ENCODE measurements at places on chromosomes 4 and X. TPM values are rescaled to one million over a fixed set of nuclear protein-coding genes. Genes with fewer than 3 reads are reported as not detected.

GRCh38 chrX:29587107-29587506, 628.3 kb upstream of the MAGEB2 start:
- no peak for DNase-seq

DNA sequence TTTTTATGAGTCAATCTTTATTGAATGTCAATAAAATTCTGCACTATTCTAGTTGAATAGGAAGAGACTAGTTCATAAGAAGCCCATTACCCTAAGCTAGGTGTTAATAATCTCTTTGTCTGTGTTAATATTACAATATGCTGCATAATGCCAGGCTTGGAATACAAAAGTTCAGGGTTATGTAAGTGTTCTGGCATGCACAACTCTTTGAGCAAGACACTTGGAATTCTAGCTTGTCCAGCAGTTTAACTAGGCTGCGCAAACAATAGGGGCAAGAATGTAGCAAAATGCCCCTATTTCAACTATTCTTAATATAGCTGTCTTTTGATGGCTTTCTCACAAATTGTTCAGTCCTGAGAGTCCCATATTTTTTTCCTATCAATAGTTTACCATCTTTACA, 31.3 kb upstream of the ETNPPL start:
- no peak for DNase-seq

DNA sequence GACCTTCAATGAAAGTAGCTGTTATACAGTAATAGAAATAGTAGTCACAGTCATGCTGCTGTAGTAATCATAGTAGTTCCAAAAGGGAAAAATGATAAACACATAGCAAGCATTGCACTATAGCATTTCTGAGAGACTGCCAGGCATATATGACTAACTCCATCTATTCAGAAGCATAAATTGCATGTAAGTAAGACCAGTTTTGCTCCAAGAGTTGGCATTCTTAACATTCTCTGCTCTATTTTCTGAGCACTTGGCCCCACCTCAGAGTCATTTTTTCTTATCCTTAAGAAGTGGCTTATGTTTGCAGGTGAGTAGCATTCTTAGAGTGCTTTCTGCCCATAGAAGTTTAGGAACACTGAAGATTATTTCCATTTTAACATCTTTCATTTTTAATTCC, 490.3 kb upstream of the TECRL start:
- no peak for DNase-seq

DNA sequence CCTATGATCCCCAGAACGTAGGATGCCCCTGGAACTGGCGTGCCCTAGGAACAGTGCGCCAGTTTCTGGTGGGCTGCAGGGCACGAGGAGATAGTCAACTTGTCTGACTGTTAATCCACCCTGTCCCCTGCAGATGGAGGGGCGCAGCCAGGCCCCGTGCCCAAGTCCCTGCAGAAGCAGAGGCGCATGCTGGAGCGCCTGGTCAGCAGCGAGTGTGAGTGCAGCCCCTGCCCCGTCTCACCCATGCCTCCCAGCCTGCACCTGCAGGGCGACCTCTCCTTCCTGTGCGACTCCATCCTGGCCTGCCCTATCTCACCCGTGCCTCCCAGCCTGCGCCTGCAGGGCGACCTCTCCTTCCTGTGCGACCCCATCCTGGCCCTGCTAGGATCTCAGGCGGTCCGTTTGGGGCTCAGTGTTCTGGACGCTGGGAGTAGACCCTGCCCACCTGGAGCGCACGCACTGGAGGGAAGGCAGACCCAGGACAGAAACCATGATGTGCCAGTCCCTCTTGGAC, 22.2 kb downstream of the WFS1 start:
- no peak for DNase-seq

- DNase-seq, result no peak
These were observed 116.8 kb upstream of the UGT8 start for GRCh38 chr4:114481856-114482255.

- no peak for DNase-seq
These were observed 19.0 kb downstream of the IQSEC2 start for GRCh38 chrX:53262189-53262917.

- DNase-seq, result no peak
These were observed 220.3 kb downstream of the ADAMTS3 start for GRCh38 chr4:72348701-72349100.

DNA sequence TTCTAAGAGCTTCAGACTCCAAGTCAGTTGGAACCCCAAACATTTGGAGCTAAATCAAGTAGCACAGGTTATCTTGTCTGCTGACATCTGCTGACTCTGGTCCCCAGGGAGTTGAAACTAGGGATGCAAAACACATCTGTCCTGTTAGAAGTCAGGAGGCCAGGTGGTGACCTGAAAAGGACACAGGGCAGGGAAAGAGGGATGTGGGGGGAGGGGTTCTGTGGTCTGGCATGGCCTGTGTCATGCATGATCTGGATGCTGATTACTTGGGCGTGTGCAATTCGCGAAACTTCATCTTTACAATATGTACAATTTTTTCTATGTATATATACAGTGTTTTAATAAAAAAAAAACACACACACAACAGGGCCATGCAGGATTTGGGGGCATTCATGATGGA, 55.3 kb downstream of the FHDC1 start:
- no peak for DNase-seq

- no peak for DNase-seq
These were observed 15.3 kb downstream of the PDK3 start for GRCh38 chrX:24480400-24480865.

- DNase-seq, result no peak
These were observed 402.4 kb upstream of the NDST4 start for GRCh38 chr4:115515772-115516171.

- DNase-seq, result no peak
These were observed 2236.0 kb upstream of the AGA start for GRCh38 chr4:179678093-179678814.

GRCh38 chrX:151815398-151815797, 80.9 kb downstream of the CNGA2 start:
- DNase-seq, result no peak

GRCh38 chr4:93467484-93468155, 360.9 kb upstream of the ATOH1 start:
- no peak for DNase-seq

DNA sequence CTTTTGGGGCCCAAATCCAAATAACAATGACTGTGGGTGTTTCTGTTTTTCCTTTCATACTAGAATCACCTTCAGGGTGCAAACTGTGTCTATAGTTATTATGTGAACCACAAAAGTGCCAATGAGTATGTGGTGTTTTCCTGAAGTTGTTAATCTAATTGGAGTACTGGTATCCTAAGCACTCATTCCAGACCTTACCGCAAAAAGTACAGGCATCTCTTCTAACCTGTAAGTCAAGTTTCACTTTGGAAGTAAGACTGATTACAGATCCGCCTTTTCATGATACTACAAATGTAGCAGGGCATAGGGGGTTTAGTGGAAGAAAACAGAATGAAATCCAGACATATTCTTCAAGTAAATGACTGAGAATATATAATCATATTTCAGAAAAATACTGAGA, 16.1 kb downstream of the COQ2 start:
- no peak for DNase-seq

- DNase-seq, result no peak
These were observed 25.6 kb downstream of the FLNA start for GRCh38 chrX:154348646-154349358.

DNA sequence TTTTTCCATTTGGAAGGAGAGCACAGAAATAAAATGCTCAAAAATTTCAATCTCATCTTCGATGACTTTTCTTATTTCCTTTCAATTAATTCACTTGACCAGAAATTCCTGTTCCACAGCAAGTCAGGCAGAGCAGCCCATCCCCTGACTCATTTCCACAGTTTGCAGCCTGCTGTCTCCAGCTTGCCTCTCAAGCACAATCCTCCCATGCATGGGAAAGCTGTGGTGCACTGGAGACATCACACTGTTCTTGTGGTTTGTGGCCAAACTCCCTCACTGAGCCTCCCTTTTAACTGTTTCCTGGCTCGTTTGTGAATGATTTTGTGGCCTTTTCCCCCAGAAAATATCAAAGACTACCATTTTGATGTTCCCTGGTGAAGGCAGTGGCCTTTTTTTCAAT, 114.0 kb upstream of the ENPEP start:
- DNase-seq, result no peak

DNA sequence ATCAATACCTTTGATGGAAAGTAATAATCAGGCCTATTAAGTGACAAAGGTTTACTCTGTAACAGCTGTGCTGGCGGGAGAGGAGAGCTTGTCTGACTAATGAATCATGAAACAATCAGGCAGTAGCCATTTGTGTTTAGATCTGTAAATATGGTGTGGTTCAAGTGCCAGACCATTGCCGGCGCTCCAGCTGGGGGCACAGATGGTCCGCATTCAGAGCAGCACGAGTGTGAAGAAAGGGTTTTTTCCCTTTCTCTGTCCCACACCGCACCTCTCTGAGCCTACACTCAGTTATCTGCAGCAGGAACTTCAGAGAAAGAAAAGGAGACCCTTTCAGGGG, 111.3 kb upstream of the PAQR3 start:
- DNase-seq, result no peak

GRCh38 chr4:156346959-156347385, 393.3 kb upstream of the CTSO start:
- no peak for DNase-seq

DNA sequence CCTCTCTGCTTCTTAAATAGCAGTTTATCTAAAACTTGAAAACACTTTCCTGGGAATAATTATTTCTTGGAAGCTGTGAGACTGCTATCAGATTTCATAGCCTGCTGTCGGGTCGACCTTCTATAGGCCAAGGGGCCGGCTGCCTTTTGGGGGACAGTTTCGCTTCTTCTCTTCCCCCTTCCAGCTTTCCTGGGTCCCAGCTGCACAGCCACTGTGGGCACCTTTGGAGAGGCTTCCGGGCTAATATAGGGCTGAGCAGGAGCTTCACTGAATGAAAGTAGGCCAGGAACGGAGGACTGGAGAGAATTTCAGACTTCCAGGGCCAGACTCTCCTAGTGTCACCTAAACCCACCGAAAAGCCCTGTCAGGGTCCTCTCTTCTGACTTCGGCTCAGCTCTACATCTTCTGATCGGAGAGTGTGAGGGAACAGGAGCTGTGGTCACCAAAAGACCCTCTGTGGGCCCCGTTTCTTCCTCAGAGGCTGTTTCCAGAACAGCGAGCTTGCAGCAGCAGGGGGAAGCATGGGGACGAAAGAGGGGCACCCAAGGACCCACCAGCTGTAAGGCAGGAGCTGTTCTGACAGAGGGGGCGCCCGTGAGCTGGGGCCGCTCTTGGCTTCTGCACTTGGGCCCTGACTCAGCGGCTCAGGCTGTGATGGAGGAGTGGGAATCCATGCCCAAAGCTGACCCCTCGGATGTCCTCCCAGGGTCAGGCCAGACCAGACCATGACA, 620.6 kb downstream of the BCOR start:
- peak; percentile 25 for DNase-seq

GRCh38 chr4:180960743-180961401, 1282.3 kb upstream of the TENM3 start:
- peak; percentile 5 for DNase-seq

- DNase-seq, result no peak
These were observed 24.7 kb downstream of the TECRL start for GRCh38 chr4:64384237-64385203.

The RRH gene
- not detected for polyA plus RNA-seq

The USP51 gene
- polyA plus RNA-seq, result 0.33 TPM

The RGN gene
- 111 TPM for polyA plus RNA-seq

The HSPA4L gene
- 1.7 TPM for polyA plus RNA-seq

The MAGEA9 gene
- polyA plus RNA-seq, result not detected

The AKAP4 gene
- not detected for polyA plus RNA-seq

The ADAMTS3 gene
- 0.59 TPM for polyA plus RNA-seq

The PRSS12 gene
- 15.4 TPM for polyA plus RNA-seq

The MAGEA4 gene
- not detected for polyA plus RNA-seq

Measured in hepatocyte (in vitro differentiated cells).